ENCODE measurements at places on chromosomes 3 and 15.

DNA sequence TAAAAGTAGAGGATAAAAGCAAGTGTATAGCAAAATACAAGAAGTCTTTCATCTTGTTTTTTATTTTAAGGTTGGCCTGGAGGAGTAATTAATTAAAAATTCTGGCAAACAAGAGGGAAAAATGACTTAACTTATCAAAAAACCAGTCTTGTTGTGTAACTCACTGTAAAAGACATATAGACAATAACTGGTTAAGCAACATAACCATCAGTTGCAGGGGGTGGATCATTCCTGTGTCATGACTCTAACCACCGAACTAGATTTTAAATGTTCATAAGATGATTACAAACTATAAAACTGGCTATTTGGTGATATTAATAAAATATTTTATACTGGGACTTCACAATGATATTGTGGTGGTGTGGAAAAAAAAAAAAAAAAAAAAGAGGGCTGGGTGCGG lies 130.6 kb downstream of the STAG1 start:
- no peak overlapping the region for H3K4me3 ChIP-seq
- no peaks in the 10 kb centered on the region for H3K27me3 ChIP-seq
- no peak overlapping the region for H3K27ac ChIP-seq

GRCh38 chr15:33737687-33738601 lies 230.4 kb upstream of the CHRM5 start:
- H3K4me3 ChIP-seq, result no peak overlapping the region
- no peak for ATAC-seq
- peaks cover 7% of the 10 kb centered on the region for H3K27me3 ChIP-seq

DNA sequence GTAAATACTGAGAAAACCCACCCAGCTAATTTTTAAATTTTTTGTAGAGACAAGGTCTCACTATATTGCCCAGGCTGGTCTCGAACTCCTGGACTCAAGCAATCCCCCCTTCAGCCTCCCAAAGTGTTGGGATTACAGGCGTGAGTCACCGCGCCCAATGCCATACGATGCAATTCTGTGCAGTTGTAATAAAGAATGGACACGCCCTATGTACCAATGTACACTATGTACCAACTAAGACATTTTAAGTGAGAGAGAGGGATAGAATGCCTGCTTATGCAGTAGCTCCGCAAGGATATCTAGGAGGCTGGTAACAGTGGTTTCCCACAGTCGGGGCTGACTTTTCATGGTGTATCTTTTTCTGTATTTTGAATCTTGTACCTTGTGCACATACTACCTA lies 14.6 kb downstream of the ZNF710 start:
- no peak for ATAC-seq
- no peaks in the 10 kb centered on the region for H3K27me3 ChIP-seq
- no peak overlapping the region for H3K27ac ChIP-seq
- H3K4me1 ChIP-seq, result peaks cover 14% of the 10 kb centered on the region

GRCh38 chr15:101203029-101203573 lies 48.7 kb downstream of the CHSY1 start:
- no peaks in the 10 kb centered on the region for H3K27me3 ChIP-seq
- peaks cover 63% of the 10 kb centered on the region for H3K4me1 ChIP-seq
- peak; percentile 8 for ATAC-seq
- peaks cover 79% of the 10 kb centered on the region for H3K36me3 ChIP-seq
- H3K27ac ChIP-seq, result peak overlapping the region; percentile 95

- no peaks in the 10 kb centered on the region for H3K36me3 ChIP-seq
- H3K4me1 ChIP-seq, result no peaks in the 10 kb centered on the region
- peaks cover 31% of the 10 kb centered on the region for H3K27me3 ChIP-seq
- ATAC-seq, result no peak
Measured at GRCh38 chr15:94099574-94099960, 131.8 kb upstream of the MCTP2 start.

DNA sequence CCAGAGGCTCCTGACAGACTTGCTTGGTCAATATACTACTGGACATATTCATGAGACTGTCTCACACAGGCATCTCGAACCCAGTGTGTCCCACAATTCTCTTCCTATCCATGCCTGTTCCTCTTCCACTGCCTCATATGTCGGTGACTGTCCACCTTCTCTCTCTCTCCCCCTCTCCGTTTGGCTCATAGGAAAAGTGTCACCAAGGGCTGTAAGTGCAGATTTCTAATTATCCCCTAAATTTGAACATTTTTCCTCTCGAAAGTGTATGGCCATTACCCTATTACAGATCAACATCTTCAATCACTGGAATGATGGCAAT lies 22.5 kb upstream of the MUC20 start:
- no peak for ATAC-seq
- H3K36me3 ChIP-seq, result peaks cover 32% of the 10 kb centered on the region
- no peak overlapping the region for H3K4me3 ChIP-seq
- peaks cover 4% of the 10 kb centered on the region for H3K4me1 ChIP-seq

- H3K27ac ChIP-seq, result no peak overlapping the region
- H3K4me3 ChIP-seq, result no peak overlapping the region
- H3K36me3 ChIP-seq, result no peaks in the 10 kb centered on the region
- ATAC-seq, result no peak
- H3K27me3 ChIP-seq, result peaks cover 12% of the 10 kb centered on the region
Measured at GRCh38 chr3:133053532-133053931, 15.3 kb downstream of the TMEM108 start.

- H3K4me1 ChIP-seq, result peaks cover 5% of the 10 kb centered on the region
- no peaks in the 10 kb centered on the region for H3K36me3 ChIP-seq
Measured at GRCh38 chr15:40234783-40235182, 4.1 kb upstream of the PAK6 start.

DNA sequence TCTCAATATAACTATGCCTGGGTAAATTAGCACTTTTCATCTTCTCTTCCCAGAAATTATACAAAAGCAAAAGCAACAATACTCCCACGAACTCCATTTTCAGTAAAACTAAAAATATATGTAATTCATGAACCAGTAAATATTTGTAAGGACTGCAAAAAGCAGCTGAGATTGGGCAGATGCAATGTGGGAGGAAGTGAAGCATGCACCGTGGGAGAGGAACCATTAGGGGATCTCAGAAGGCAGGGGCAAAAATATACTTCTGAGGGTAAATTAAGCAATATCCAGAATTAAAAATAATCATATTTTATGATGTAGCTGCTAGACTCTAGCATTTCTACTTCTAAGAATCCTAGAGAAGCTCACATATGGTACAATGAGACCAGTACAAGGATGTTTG lies 20.2 kb downstream of the CFAP91 start:
- H3K27me3 ChIP-seq, result no peaks in the 10 kb centered on the region
- no peaks in the 10 kb centered on the region for H3K4me1 ChIP-seq
- H3K4me3 ChIP-seq, result no peak overlapping the region
- H3K27ac ChIP-seq, result no peak overlapping the region

DNA sequence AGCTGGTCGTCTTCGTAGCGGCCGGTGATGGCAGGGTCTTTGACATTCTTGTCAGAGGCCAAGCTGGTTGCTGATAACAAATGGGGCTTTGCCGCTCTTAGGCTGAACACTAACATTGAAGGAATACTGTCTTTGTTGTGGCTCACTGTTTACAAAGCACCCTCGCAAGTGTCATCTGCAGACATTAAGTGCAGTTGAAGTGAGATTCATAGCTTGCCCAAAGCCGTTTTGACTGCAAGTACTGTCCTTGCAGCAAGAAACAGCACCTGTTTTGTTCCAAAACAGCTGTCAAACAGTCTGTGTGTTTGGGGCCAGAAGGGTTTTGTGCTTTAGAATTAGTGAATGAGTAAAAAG lies 568 bp downstream of the SENP2 start:
- ATAC-seq, result no peak
- peaks cover 14% of the 10 kb centered on the region for H3K4me1 ChIP-seq

DNA sequence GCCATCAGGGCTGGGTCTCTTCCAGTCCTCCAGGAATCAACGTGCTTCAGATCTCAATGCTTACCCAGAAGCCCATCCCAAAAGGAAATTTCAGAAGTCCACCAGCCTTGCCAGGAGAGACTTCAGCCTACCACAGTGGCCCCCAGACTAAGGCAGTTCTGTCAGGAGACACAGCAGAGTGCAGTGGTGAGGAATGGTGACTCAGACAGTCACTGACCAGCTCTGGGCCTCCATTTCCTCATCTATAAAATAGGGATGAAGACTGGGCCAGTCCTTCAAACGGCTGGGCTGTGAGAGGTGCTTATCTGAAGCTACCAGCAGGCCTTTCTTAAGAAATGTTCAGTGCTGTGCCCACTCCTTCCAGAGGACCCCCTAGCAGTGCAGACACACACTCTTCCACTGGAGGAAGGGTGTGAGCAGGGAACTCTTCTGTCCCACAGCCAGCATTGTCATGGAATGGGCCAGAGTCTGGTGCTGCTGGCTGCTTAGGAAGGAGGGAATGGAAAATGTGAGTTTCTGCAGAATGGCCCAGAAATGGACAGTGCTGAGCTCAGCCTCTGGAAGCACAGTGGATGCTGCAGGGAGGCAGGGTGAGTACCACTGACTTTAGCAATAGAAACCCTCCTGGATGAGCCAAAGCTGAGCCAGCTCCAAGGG lies 41.6 kb upstream of the DUSP7 start:
- H3K4me3 ChIP-seq, result no peak overlapping the region
- ATAC-seq, result no peak
- no peak overlapping the region for H3K27ac ChIP-seq
- no peaks in the 10 kb centered on the region for H3K4me1 ChIP-seq
- no peaks in the 10 kb centered on the region for H3K27me3 ChIP-seq

GRCh38 chr15:78243491-78243941 lies 9.2 kb upstream of the ACSBG1 start:
- no peak for ATAC-seq
- no peak overlapping the region for H3K4me3 ChIP-seq
- H3K36me3 ChIP-seq, result no peaks in the 10 kb centered on the region
- H3K27me3 ChIP-seq, result peaks cover 3% of the 10 kb centered on the region
- no peak overlapping the region for H3K27ac ChIP-seq

DNA sequence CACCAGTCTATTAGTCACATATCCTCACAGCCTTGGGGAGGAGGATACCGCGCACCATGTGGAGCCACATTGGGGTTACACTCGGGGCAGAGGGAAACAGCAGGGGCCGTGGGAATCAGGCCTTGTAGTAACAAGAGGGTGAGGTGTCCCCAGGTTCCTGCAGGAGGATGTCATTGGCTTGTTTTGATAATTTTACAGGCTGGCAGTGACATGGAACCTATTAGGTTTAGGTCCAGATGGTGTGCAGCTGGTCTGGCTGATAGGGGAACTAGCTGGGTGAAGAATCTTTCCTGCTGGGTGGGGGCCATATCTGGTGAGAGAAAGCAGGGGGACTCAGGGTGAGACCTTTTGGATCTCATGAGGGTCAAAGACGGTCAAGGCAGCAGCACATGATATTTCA lies 9.8 kb upstream of the MEF2A start:
- no peaks in the 10 kb centered on the region for H3K4me1 ChIP-seq
- ATAC-seq, result no peak
- H3K27me3 ChIP-seq, result no peaks in the 10 kb centered on the region
- no peaks in the 10 kb centered on the region for H3K36me3 ChIP-seq

DNA sequence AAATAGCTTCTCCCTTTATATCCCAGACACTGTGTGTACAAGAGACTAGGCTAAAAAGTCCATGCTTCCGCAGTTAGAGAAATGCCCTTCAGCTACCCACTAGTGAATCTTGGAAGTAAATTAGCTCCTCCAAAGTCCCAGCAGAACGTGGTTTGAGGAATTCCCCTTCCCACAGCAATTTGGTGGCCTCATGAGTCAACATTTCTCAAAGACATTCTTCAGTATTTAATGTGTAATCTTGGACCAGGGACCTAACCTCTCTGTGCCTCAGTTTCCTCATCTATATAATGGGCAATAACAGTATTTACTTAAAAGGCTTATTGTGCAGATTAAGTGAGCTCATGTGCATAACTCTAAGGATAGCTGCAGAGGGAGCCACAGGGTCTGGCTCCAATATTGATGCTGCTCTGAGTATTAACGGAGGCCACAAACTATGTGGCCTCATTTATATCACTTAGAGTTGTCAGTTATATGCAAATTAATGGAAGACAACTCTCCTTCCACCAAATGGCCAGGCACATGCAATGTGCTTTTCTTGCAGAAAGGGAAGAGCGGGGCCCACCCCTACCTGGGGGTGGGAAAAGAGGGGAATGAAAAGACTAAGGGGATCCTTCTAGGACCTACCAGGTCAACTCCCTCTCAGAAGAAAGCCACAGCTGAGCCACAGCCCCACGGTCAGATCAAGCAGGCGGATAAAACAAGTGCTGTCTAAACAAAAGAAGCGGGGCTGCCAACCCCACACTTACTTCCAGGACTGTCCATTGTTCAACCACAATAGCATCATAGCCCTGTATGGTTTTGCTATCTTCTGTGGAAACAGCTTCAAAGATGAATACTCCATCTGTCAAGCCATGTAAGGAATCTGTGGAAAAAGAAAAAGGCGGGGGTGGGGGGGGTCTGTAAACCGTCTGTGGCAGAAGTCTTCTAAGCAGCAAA lies 92.4 kb downstream of the OXNAD1 start:
- no peak overlapping the region for H3K4me3 ChIP-seq
- peak overlapping the region; percentile 34 for H3K27ac ChIP-seq
- H3K4me1 ChIP-seq, result peaks cover 37% of the 10 kb centered on the region
- no peaks in the 10 kb centered on the region for H3K27me3 ChIP-seq
- no peak for ATAC-seq

GRCh38 chr3:68999605-69000004 lies 13.9 kb downstream of the EOGT start:
- no peaks in the 10 kb centered on the region for H3K27me3 ChIP-seq
- peaks cover 11% of the 10 kb centered on the region for H3K4me1 ChIP-seq
- H3K4me3 ChIP-seq, result no peak overlapping the region
- peaks cover 92% of the 10 kb centered on the region for H3K36me3 ChIP-seq
- no peak overlapping the region for H3K27ac ChIP-seq

GRCh38 chr3:63064209-63064755 lies 189.1 kb upstream of the CADPS start:
- ATAC-seq, result no peak
- H3K27me3 ChIP-seq, result no peaks in the 10 kb centered on the region
- H3K4me1 ChIP-seq, result no peaks in the 10 kb centered on the region
- no peak overlapping the region for H3K4me3 ChIP-seq
- H3K36me3 ChIP-seq, result no peaks in the 10 kb centered on the region

DNA sequence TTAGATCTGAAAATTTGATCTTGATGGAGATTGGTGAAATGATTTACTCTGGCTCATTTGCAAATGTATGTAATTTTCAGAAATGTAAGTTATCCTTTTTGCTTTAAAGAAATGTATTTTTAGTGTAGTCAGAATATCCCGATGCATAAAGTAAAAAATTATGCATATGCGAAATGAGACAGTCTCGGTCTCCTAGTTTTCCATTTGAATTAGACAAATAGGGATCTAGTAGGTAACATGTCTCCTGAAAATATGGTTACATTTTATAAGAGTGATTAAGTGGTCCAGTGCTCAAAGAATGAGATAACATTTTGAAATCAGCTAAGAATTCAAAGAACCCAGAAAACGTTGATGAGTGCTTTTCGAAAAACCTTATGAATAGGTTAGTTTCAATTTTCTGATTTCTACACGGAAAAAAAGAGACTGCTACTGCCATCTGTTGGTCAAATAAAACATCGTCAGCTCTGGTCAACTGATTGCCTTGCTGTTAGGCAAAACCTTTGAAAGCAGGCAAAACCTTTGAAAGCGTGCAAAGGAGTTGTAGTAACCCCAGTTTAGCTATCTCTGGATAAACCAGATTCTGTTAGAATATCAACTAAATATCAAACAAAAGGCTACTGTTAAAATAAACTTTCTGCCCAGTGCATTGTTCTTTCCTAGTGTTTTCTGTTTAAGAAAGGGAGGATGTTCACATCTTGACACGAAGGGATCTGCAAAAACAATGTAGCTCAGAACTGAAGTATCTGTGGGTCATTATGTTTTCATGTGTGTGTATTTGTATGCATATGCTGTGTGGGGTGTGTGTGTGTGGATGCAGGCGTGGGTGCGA lies 59.3 kb upstream of the CHMP2B start:
- no peaks in the 10 kb centered on the region for H3K36me3 ChIP-seq
- H3K27ac ChIP-seq, result no peak overlapping the region
- peaks cover 14% of the 10 kb centered on the region for H3K27me3 ChIP-seq
- peak; percentile 28 for ATAC-seq

Data from activated T-helper 17 cell treated with anti-CD3 and anti-CD28 coated beads, Interleukin-2, amount 50 U/mL, for 72 hours (primary cell).